ENCODE measurements at places on chromosomes 1 and 21.

DNA sequence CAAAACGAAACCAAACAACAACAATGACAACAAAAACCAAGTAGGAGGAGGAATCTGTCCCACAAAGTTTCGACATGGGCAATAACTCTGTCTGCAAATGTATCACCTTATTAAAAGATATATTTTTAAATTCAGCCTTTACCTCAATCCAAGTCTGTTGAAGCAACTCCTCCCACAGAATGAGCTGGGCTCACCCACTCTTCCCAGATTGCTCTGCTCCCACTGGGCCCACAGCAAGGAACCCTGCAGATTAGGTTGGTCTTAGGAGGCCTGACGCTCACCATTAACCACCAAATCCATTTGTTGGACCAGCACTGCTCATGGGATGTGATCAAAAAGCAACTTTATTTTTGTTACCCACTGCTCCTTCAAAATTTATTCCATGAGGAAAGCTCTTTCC lies 114.7 kb upstream of the CDC42BPA start:
- DNase-seq, result no peak

GRCh38 chr1:22978299-22978698 lies 5.6 kb upstream of the LACTBL1 start:
- DNase-seq, result no peak

GRCh38 chr1:67427465-67427864 lies 2.7 kb downstream of the SERBP1 start:
- no peak for DNase-seq

DNA sequence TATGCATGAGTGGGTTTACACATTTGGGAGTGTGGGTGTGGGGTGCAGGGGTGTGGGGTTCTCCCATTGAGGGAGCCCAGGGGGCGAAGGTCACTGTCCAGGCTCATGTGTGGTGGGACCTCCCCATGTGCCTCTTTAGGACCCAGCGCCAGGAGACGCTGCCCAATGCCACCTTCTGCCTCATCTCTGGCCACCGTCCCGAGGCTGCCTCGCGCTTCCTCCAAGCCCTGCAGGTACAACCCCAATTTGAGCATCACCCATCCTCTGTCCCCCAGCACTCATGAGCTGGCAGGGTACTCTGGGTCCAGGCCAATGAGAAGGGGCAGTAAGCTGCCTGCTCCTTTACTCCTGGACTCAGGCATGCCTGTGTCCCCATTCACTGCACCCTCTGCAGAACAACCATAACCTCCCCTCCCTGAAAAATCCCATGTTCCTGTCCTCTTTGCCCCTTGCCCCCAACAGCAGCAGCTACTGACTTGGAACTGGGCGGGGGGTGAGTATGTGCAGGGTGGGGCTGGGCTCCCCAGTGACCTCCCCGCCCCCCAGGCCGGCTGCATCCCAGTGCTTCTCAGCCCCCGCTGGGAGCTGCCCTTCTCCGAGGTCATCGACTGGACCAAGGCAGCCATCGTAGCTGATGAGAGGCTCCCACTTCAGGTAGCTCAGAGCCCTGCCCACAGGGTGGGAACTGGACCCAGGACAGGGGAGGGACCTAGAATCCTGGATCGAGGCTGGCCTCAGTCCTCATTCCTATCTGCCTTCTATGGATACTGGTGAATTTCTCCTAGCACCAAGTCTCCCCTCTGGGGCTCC lies 7.7 kb downstream of the EXTL1 start:
- DNase-seq, result no peak

DNA sequence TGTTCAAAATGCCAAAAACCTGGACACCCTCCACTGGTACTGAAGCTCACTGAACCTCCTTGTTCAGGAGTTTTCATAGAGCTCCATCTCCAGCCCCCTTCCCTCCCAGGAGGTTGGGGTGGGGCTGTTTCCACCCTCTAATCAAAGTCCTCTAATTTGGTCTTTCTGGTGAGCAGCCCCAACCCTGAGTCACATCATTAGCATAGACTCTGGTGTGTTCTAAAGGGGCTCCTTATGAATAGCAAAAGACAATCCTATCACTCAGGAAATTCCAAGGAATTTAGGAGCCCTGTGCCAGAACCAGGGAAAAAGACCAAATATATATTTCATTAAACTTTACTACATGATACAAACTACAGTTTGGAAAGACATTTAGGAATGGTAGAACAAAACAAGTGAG lies 13.2 kb upstream of the UBE4B start:
- DNase-seq, result no peak

GRCh38 chr21:32298658-32299081 lies at the start of gene MRAP:
TSS of gene MRAP (plus strand) at chr21:32298855. CDS start at chr21:32298972, 117 bp downstream.
- DNase-seq, result no peak

- DNase-seq, result no peak
Measured at GRCh38 chr1:100101564-100101963, 31.2 kb downstream of the SASS6 start.

DNA sequence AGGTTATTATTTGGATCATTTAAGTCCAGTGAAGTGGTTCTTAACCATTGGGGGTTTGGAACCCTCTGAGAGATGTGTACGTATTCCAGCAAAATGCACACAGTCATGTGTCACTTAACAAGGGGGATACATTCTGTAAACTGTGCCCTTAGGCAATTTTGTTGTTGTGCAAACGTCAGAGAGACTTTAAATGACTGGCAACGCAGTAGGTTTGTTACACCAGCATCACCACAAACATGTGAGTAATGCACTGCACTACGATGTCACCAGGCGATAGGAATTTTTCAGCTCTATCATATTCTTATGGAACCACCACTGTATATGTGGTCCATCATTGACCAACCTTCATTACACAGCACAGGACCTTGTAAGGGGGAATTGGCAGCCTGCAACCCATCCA lies 11.9 kb downstream of the AHCYL1 start:
- no peak for DNase-seq

- no peak for DNase-seq
Measured at GRCh38 chr1:96568639-96569038, 152.9 kb upstream of the PTBP2 start.
